Activated naive CD4-positive, alpha-beta T cell treated with anti-CD3 and anti-CD28 coated beads, Interleukin-2, amount 50 U/mL, for 16 hours (primary cell): ENCODE measurements at places on chromosomes 2 and 18.

GRCh38 chr2:31736695-31737454, 156.1 kb upstream of the SRD5A2 start:
- no peak for DNase-seq

DNA sequence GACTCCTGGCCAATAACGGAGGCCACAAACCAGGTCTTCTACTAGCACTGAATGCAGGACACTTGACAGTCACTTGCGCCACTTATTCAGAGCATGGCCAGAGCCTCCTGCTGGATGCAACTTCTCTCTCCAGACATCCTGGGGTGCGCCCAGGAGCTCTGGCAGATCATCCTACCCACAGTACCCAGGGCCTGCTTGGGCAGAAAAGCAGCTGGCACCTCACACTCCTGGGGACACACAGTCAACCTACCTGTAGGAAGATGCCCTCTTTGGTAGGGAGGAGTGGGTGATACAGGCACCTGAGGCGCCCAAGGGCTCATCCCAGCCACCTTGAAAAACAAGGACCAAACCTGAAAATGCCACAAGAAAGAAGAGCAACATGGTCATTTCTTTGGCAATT, 13.3 kb downstream of the GALNT14 start:
- DNase-seq = no peak

DNA sequence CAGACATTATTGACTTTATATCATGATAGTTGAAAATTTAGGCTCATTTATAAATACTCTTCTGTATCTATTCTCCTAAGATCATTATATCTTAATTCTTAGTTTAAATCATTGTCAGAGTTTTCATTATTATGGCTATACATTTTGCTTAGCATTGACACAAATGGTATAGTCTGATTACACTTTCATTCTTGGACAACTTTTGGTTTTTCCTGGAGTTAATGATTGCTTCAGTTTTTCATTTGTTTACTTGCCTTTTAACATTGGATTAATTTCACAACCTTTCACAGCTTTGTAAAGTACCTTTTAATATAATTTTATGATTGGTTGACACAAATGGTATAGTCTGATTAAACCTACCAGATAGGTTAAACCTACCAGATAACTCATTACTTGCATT, 298.2 kb downstream of the DYSF start:
- no peak for DNase-seq

DNA sequence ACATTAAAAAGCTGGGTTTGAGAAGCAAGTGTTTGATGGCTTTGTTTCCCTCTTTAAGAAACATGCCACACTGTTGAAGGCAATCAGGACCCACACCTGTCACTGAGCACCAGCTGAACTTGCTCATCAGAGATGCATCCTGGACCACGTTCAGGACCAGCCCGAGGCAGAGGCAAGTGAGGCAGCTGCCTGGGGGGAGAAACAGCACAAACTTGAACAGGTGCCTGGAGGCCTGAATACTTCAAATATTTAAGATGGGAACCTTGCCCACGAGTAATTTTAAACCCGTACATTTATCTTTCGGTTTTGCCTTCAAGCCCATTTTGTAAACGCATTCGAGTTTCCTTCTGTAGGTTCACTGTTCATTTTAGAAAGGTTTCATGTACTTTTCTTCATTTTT, 421.3 kb downstream of the NYAP2 start:
- DNase-seq = no peak

DNA sequence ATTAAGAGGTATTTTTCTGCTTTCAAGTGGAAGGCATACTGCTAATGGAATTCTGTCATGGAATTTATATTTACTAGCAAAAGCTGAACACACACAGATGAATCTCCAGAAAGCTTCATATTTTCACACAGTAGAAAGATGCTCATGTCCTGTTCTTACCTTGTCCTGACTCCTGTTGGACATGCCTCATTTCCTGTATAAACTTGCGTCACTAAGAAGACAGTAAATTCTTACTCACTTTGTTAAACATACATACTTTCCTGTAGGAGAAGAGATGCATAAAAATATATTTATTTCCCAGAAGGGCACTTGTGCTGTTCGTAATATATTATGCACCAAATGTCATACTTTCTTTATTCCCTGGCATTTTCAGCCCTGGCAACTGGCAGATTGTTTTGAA, 238.3 kb upstream of the RASGRP3 start:
- DNase-seq = no peak
